Stimulated activated CD4-positive, alpha-beta T cell treated with anti-CD3 and anti-CD28 coated beads, Interleukin-4, amount 100 ng/mL, for 1 hour (primary cell): ENCODE measurements at places on chromosomes 1 and 21.

- DNase-seq: no peak
Observed at GRCh38 chr1:9069326-9070100, at the start of gene SLC2A5. Gene SLC2A5 (minus strand): TSS chr1:9069635. CDS start chr1:9069536, 99 bp downstream.

GRCh38 chr1:98839840-98840239 lies 164.8 kb downstream of the PLPPR5 start:
- DNase-seq: no peak

DNA sequence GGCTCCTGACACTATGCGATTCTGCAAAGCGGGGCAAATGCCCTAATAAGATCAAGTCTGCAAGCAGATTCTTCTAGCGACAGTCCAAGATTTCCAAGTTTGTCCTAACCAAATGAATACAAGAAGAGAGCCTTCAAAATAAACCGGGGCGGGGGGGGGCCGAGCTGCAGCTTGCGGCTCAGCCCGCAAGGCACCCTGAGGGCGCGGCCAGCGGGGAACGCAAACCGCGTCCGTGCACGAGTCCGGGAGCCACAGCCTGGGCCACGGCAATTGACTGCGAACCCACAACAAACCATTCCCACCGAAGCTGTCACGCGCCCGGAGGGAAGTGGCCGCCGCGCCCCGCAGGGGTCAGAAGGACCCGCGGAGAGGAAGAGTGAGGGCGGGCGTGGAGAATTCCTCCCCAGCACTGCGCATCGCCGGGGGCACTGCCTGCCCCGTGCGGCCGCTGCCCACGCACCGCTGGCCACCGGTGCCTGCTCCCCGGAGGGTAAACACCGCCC lies 687 bp downstream of the TGFBR3 start:
- DNase-seq: peak; percentile 21

DNA sequence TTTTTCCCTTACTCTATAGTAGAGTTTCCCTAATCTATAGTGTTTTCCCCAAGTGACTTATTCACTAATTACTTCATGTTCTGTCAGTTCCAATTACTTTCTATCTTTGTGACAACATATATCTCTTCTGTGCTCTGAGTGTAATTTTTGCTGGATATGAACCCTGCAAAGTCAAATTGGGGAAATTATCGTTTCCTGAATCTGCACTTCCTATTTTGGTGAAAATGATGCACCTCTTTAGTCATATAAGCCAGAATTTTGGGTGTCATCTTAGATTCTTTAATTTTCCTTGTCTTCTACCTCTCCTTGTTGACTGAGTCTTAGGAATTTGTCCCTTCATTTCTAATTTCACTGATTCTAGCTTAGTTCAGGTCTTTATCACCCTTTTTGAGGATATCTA lies 33.4 kb upstream of the PRKACB start:
- no peak for DNase-seq

GRCh38 chr1:91643431-91643830 lies 142.8 kb downstream of the CDC7 start:
- DNase-seq: no peak

DNA sequence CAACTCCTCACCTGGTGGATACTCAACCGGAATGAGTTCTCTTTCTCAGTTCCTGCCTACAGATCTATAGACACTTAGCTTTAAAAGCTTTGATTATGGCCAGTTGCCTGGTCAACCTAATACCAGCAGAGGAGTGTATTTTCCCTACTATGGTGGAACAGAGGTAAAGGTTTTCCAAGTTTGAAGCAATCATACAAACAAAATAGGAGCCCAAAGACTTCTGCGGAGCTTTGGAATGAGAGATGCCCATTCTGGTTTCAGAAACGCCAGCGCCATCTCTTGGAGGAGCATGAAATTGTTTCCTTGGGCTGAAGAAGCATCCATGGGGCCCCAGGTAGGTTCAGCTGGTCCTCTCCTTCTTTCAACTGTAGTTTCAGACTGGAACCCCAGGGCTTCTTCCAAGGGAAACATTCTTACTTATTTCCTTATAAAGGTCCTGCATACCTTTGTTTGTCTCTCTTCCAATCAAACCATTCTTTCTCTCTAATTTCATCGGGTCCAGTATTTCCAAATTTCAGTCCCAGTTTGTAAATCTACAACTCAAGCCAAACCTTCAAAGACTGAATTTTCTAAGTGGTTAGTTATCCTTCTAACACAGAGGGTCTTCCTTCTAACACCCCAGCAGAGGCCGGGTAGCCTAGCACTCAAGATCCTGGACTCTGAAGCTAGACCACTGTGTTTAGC lies 95.9 kb downstream of the KCNJ15 start:
- peak; percentile 42 for DNase-seq

GRCh38 chr1:31886866-31887265 lies 51.3 kb downstream of the PTP4A2 start:
- no peak for DNase-seq

GRCh38 chr21:15517394-15517793 lies 212.4 kb upstream of the USP25 start:
- DNase-seq: no peak

DNA sequence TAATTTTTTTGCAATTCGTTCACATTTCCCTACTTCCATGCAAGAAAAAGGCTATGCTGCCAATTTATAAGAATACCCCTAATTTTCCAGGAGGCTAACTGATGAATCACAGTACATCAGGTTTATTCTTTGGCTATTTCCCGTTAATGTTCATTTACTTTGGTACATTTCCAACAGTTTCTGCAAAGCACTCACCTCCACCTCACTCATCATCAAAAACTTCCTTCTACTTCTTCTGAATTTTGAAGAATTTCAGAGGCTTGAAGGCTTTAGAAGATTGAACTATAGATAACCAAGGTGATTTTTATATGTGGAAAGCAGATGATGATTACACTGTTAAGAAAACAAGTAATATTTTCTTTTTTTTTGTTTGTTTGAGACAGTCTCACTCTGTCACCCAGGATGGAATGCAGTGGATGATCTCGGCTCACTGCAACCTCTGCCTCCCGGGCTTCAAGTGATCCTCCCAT lies 60.5 kb upstream of the HP1BP3 start:
- no peak for DNase-seq

DNA sequence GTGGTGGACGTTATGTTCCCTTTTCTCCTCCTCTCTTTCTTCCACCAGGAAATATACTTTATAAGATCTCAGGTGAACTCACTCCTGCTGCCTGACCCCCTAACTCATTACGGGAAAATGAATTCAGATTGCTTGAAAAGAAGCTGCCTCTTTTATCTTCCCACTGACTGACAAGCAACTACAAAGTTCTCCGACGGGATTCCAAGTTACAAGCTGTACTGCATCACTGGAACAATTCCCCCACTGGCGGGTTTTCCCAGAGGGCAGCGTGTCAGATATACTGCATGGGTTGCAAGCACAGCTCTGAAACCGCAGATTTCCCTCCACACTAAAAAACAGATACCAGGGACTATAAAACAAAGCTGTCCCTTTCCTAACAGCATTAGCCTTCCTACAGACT lies 390.6 kb downstream of the KCTD3 start:
- DNase-seq: no peak

DNA sequence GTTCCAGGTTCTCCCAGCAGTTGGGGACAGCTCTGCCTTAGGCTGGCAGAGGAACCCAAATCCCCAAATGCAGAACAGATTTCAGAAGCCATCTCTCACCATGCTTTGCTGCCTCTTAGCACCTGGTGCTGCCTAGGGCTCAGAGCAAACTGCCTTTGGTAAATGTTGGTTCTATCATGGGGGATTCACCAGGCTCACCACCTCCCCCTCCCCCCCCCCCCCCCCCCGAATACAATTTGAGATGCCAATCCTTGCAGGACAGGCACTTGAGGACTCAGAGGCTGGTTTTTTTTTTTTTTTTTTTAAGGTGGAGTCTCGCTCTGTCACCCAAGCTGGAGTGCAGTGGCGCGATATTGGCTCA lies 447 bp upstream of the PAQR6 start:
- no peak for DNase-seq

DNA sequence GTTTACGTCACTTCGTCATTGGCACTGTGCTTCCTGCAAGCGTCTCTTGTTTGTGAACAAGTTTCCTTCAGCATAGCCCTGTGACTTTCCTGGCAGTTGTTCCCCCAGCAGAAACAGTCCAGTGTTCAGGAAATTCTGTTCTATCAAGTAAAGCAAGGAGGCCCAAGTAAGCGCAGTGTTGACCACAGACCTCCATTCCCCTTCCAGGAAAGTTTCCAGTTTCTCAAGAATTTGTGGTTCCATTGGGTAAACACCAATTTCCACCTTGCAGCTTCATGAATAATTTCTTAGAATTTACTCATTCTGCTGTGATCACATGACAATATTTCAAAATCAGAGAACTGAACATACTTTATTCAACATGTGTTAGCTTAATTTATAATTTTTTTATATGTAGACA lies 88.5 kb upstream of the ETV3 start:
- no peak for DNase-seq

DNA sequence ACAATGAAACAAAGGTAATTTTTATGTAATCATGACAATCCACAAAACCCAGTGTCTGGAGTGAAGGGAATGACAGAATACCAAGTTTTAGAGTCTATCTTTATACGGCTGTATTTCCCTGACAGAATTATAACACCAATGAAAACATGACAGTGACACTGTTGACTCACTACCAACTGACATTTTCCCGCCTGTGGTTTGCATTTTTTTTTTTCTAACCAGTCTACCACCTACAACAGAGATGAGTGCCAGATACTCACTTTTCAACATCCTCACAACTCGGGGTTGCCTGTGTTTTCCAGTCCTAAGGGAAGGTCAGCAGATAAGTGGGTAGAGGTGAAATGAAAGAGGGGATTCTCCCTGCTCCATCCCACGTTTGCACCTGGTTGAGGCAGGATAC lies 118.9 kb downstream of the KCNJ6 start:
- no peak for DNase-seq

GRCh38 chr1:231931146-231931545 lies 304.6 kb downstream of the DISC1 start:
- no peak for DNase-seq

GRCh38 chr1:92408825-92409224 lies 77.9 kb downstream of the GFI1 start:
- no peak for DNase-seq

GRCh38 chr1:82264802-82265201 lies 464.1 kb downstream of the ADGRL2 start:
- DNase-seq: no peak

DNA sequence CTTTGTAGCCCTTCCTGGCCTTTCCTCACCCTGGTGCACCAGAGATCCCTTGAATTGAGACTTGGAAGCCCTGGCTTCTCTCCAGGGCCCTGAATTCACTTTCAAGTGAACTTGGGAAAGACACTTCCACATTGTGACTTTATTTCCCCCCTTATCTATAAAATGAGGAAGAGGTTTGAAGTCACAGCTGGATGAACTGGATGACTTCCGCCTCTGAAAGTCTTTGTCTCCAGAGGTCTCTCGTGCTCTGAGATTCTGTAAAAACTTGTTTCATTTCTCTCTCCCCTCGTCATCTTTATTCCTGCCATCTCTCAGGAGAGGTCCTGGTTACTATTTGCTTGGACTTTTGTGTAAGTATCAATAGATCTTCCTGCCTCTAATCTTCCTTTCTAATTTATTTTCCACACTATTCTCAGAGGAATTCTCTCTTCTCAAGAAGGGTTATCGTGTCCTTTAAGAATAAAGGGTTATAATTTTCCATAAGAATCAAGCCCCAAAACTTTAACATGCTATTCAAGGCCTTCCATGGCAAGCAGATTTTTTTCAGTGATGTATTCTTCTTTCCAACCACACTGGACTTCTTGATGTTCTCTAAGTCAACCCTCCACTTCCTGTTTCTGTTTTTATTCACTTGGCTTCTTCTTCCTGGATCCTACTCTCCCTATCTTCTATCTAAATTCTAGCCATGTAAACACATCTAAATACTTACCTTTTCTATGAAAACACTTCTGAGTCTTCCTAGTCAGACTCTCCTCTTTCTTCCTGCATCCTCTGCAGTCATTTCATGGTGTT lies 6.5 kb upstream of the RPTN start:
- no peak for DNase-seq

DNA sequence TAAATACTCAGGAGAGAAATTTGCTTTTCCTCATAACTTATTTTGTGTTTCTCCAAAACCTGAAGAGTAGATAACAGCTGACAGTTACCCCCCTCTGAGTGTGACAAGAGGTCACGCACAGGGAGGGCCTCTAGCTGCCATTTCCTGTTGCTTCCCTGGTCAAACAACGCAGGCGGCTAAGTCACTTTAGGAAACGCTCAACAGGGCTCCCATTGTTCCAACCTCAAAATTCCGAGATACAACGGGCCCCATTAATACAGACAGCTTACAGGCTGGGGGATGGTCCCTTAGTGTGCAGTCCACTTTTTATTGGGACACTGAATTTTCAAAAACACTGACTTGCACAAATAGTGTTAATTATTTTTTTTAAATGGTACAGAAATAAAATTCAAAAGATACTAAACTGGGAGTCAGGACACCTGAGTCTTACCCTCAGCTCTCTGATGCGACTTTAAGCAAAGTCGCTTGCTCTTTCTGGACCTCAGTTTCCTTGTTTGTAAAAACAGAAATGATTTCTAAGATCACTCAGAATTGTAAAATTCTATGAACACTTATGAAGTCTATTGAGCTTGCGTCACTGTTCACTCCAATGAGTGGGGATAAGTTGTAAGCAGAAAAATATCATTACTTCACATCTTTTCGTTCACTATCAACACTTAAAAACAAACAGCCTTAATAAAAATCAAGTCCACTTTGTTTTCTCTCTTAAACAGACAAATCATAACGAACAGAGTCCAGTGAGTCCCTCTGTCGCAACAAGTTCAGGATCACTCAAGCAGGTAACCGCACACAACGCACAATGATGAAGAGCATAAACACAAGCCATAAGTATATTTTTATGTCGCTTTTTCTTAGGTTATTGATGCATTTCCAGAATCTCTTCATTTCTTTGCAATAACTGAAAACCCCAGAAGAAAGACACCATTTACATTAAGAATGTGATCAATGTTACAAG lies 13.5 kb downstream of the LZIC start:
- no peak for DNase-seq

DNA sequence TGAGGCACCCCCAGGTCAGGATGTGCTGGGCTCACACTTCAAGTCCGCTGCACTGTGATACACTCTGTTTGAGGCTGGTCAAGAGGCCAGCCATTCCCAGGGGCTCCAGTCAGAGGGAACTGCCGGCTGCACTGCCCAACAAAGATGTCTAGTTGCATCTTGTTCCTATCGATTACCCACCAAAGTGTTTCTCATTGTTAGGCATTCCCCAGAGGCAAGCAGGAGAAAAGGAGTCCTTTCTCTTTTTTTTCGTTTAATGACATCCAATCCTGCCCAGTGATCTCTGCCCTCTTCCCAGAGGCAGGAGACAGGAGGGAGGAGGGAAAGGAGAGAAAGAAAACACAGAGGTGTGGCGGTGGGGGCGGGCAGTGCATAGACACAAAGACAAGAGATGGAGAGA lies 150.4 kb downstream of the OMA1 start:
- no peak for DNase-seq

DNA sequence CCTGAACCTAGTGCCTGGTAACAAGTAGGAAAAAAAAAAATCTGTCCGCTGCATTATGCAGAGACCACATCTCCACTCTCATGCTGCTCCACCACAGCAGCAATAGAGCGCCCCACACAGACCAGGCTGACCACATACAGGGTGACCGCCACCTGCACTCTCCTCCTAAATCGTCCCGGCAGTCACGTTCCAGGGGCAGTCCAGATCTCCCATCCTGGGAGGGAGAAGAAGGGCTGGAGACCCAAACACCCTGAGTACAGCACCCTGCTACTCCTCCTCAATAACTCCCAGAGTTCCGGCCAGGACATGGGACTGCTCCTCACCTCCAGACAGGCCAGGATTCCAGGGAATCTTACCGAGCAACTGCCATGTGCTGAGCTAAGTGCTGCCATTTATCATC lies 15.3 kb downstream of the URB1 start:
- no peak for DNase-seq
